Germinal center (tissue), 1 donor: ENCODE measurements at places on chromosomes 3 and 15.

GRCh38 chr3:136543385-136543784 is 208.8 kb downstream of the STAG1 start:
- DNase-seq = no peak

- DNase-seq = no peak
These were observed 362.4 kb downstream of the OTOL1 start for GRCh38 chr3:161859057-161859456.

DNA sequence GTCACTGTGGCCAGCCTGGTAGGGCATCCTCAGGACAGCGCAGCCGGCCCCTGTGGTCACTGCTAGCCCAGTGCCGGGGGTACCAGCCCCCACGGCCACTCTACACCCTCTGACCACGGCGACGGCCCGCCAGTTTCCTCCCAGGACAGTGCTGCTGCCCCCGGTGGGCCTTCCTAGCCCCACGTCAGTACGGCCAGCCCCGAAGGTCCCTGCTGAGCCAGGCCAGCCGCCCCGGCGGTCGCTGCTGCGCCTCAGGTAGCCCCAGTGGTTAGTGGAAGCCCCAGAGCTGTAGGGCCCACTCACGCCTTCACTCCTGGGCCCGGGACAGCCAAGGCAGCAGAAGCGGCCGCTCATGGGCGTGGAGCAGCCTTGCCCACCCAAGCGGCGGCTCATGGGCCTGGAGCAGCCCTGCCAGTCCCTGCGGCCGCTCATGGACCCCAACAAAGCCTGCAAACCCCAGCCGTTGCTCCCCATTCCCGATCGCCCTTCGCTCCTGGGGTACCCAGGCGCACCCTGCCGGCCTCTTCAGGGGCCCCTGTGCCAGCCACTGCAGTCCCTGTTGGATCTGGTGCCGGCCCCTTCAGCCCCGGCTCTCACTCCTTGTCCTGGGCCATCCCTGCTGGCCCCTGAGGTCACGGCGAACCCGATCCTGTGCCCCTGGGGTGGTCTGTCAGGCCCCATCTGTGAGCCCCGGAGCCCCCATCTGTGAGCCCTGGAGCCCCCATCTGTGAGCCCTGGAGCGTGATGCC is 9.5 kb upstream of the ROPN1B start:
- no peak for DNase-seq

GRCh38 chr3:127184870-127185216 is 8.1 kb upstream of the PRR23E start:
- DNase-seq = no peak

GRCh38 chr3:75224412-75224811 is 439.7 kb upstream of the FRG2C start:
- DNase-seq = no peak

- DNase-seq = no peak
These were observed 554.5 kb upstream of the TBL1XR1 start for GRCh38 chr3:177751770-177752169.

DNA sequence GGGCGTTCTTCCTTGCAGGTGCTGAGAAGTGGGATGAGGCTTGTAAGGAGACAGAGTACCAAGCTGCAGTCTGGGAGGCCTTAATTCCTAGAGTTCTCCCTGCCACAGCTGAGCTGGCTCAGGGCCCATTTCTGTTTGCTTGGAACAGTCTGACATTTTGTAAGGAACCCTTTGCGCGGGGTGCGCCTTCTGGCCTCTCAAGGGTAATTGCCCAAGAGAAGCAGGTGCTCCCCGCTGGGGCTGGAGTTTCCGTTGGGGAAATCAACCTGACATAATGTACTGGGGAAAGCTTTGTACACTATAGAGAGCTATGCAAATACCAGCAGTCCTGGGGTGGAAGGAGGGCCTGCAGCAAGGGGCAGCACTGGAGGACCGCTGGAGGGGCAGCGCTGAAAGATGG is 83.6 kb downstream of the HMG20A start:
- DNase-seq = no peak

- DNase-seq = no peak
These were observed 34.4 kb downstream of the TFRC start for GRCh38 chr3:196047391-196048030.

DNA sequence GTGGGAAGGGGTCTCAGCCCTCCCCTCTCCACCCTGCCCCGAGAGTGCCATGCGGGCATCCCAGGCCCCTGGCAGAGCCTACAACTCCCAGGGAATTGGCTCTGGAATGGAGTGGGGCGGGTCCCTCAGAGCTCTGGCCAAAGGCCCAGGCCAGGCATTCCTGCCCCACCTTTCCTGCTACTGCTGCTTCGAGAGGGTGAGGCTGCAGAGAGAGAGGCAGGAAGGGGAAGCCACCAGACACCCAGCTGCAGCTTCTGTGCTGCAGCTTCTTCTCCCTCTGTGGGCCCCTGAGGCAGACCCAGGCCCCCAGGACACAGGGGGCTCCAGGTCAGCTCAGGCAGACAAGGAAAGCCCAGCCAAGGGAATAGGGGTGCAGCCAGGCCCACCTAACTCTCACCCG is 2.7 kb downstream of the ALS2CL start:
- no peak for DNase-seq
